Putamen (tissue), 1 donor: ENCODE measurements at places on chromosomes 1 and 21.
A peak's percentile ranks its signal among the peaks of the same experiment; 100 is the strongest.

GRCh38 chr1:230070321-230071208 is 3.5 kb downstream of the GALNT2 start:
- DNase-seq, result no peak

DNA sequence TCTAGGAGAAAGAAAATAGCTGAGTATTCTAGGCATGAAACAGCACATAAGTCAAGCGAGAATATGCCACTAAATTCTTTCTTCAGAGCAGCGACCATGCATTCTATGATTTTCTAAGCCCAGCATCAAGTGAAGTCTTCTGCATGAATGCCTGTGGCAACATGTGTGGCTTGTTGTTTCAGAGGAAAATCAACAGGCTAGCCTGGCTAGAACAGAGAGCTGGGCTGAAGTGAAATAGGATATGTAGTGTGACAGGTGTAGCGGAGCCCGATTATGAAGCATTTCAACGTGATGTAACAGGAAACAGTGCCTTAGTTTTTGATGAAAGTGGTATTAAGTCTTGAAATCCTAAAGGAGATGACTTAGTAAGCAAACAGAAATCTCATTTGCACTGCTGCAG is 7.0 kb downstream of the CSDE1 start:
- DNase-seq, result no peak

DNA sequence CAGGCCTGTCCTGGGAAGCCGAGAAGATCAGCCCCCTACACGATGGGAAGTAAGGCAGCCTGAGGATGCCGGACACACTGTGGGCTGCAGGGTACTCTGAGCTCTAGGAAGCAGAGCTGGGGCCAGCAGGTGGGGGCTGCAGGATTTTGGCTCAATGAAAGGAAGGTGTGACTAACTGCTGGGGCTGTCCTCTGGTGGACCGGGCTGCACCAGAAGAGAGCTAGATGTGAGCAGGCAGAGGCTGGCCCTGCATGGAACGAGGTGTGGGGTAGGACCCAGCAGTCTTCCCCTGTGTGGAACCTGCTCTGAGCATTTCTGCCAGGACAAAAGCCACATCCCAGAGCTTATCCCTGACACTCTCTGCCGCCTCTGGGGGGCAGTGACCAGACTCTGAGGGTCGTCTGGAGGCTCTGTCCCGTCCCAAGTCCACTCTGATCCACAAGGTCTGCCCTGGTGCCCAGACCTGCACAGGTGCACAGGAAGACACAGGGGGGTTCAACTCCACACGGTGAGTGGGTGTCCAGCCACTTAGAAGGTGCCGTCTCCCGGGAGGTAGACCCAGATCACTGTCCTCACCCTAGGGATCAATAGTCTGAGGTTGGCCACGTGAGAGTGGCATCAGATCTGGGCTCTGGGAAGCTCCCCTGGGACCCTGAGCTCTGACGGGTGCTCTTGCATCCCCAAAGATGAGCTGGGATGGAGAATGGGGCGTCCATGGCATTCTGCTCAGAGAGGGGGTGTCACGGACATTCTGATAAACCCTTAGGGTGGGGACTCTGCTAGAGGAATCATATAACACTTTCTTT is 187.6 kb upstream of the VAMP3 start:
- DNase-seq, result no peak

DNA sequence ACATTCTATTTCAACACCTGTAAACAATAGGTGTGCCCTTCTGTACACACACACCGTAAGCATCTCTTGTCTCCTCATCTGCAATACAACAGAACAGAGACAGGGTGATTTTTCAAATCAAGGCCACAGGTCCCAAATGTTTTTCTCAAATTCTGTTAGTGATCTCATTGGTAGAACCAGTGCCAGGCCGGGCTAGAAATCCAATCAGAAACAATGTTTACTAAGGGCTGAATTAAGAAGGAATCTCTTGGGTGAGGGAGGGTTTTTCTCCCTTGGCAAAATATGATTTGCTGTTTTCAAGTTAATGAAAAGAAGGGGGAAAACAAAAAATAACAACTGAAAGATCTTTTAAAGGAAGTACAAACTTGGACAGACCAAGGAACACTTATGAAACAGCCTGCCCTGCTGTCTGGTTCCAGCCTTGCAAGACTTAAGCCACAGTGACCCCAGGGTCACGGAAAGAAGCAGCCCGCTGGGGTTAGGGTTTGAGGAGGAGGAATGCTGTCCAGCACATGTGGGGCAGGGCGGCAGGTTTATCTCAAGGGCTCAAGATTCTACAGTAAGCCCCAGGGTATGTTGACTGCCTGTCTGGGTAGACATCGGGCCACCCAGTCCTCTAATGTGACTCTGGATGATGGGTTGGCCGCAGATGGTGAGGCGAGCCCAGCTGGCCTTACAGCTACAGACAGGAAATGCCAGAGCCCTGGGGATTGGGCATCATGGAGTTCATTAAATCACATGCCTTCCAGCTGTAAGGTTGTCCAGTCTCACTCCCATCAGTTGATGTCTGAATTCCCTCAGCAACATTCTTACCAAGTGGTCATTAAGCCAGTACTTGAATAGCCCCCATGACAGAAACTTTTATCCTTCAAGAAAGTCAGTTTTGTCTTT is 73.3 kb upstream of the SLC44A3 start:
- DNase-seq, result no peak

- DNase-seq, result no peak
These were observed 46.9 kb downstream of the PTP4A2 start for GRCh38 chr1:31891280-31891679.

GRCh38 chr1:244030481-244031040 is 20.5 kb upstream of the ZBTB18 start:
- DNase-seq, result no peak

DNA sequence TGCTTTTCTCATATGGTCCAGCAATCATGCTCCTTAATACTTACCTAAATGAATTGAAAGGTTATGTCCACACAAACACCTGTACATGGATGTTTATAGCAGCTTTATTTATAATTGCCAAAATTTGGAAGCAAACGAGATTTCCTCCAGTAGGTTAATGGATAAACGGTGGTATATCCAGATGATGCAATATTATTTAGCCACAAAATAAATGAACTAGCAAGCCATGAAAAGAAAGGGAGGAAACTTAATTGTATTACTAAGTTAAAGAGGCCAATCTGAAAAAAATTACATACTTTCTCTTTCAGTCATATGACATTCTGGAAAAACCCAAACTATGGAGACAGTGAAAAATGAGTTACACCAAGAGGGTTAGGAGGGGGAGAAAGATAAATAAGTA is 76.3 kb upstream of the LRRC7 start:
- no peak for DNase-seq

DNA sequence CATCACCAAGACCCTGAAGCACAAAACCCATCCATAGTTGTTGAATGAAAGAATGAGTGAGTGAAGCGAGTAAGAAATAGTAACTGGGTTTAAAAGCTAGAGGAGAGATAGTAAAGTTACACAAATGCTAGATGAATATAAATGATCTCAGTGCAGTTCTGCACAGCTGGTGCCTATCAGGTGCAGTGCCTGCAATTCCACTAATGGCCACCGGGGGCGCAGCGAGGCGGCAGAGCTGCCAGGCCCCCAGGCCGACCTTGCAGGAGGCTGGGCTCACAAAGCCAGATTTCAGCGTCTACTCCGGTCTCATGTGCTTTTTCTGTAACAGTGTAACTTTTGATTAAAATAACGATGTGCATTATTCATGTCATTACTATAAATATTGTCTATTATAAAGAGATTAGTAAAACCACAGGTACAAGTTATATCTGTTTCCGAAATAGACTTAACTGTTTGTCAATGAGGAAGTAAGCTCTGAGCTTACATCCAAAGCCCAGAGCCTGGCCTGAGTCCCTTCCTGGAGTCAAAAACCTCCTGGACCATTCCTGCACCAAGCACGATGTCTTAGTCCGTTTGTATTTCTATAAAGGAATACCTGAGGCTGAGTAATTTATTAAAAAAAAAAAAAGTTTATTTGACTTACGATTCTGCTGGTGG is 477.6 kb downstream of the NPHP4 start:
- peak; percentile 22 for DNase-seq

DNA sequence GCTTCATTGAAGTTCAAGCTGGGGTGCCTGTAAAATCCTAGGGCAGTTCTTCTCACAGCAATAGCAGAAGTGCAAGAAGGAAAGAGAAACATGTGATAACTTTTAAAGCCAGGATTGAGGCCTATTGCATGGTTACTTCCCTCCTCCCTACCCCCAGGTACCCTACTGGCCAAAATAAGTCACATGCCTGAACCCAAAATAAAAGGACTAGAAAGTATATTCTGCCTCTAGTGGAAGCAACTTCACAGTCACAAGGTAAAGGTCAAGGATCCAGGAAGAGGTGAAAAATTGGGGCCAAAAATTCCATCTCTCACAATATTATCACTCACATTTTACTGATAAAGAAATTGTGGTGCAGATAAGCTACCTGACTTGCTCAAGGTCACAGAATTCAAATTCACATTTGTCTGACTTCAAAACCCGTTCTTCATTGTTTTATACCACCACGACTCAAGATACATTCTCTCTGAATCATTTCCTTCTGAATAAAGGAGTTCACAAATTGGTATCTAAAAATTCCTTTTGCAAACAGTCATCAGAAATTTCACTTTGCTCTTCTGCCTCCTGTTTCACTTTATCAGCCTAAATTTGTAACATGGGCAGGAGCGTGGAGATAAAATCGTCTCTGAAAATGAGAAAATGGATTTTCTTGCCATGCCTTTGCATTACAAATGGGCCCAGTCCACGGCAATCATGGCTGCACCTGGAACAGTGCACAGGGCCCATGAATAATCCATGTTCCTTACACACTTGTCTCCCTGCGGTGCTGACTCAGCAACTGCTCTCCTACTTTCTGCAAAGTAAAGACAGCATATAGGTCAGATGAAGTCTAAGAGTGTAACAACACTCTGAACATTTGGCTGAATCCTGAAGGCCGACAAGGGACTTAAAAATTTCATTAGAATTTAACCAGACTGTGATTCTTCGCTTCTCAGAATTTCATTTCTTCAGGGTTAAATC is 485.3 kb upstream of the NFIA start:
- DNase-seq, result no peak

GRCh38 chr1:151001602-151002001 is 5.1 kb downstream of the MINDY1 start:
- DNase-seq, result no peak

GRCh38 chr1:15866721-15867201 is 19.3 kb downstream of the SPEN start:
- DNase-seq, result no peak

- peak; percentile 99 for DNase-seq
These were observed at the start of the genes AP4B1 and DCLRE1B for GRCh38 chr1:113904674-113905434. TSS of gene AP4B1 (minus strand) at chr1:113904799. CDS start at chr1:113904717, 82 bp downstream. TSS of gene DCLRE1B (plus strand) at chr1:113905326. CDS start at chr1:113905587, 261 bp downstream.

GRCh38 chr1:156836892-156837291 is 20.2 kb upstream of the SH2D2A start:
- DNase-seq, result no peak

DNA sequence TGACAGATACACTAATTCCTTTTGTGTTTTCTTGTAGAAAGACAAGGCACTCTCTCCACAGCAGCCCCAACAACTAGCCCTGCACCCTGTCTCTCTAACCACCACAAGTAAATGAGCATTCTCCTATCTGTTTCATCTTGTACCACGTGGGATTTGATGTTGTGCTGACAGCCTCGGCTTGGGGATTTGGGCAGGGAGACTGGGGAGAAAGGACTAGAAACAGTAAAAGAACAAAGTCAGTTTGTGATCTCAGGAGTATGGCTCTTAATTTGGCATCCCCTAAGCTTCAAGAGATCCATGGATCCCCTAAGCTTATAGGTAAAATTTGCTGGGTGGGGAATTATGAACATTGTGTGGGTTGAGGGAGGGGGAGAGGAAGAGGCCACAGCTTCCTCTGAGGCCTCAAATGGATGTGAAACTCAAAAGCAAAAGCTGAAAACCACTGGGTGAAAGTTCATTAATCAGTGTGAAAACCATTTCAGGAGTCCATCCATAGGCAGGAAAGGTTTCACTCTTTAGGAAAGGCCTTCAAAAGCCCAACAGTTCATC is 3.1 kb downstream of the C1orf162 start:
- DNase-seq, result no peak

DNA sequence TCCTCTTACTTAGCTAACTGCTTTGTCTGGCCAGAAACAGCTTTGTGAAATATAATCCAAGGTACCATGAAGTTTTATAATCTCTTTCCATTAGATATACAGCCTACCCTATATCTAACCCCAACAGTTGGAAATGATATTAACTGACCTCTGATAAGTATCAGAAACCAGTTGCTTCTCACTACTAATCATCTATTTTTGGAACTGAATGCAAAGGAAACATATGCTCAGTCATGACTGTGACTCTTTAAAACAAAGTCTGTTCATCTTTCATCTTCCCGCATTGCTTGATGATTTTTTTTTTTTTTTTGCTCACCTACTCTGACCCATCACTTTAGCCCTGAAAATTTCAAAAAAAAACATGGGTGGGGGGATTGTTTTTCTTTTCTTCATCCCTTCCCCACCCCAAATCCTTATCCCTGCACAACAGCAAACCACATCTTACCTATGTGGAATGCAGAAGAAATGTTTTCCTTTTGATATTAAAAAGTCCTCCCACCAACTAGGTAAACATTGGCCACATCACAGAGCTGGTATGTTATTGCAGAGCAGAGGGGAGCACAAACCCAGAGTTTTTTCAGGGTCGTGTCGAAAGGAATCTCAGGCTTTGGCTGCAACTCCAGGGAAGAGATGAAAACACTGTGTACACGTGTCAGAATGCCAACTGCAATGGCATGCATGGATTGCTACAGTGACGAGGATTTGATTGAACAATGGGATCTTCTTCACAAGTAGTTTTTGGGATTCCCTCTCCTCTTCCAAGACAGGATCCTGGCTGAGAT is 137.3 kb downstream of the SLC30A10 start:
- no peak for DNase-seq

- DNase-seq, result no peak
These were observed 187.1 kb downstream of the HIVEP3 start for GRCh38 chr1:41731516-41732030.

- DNase-seq, result no peak
These were observed 18.9 kb downstream of the FGGY start for GRCh38 chr1:59315529-59316463.

DNA sequence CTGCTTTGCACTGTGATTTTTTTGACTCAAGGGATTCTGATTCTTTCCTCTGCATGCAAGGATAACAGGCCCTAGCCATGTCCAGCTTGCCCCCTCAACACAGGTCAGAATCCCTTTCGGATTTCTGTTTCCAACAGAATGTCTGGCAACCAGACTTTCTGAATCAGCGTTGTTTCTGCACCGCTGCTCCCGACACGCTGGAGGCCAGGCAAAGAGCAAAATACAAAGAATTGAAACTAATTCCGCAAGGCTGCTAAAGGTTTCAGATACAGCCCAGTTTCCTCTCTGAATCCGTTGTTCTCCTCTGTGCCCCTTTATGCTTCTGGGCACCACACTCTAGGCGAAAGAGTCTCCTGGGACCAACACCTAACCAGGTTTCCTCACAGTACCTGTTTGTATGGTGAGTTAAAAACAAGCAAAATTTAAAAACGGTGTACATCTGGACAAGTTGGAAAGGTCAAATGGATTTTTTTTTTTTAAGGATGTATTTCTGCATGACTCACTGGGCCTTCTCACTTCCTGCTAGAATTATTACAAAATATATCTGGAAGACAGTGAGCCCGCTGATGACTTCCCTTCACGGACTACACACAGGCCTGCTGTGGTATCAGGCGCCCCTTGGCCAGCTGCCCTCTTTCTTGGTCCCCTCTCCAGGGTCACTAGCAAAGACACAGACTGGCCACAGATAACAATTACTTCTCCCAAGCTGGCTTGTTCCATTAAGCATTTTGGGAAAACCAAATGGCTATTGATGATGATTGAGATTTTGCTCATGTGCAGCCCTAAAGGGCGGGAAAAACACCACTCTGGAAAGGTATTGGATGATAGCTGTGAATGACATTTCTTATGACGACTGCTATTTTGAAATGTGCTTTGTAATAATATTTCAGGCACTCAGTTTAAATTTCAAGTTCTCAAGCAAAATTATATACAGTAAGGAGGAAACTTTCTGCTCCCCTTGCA is 118.3 kb downstream of the TGFB2 start:
- DNase-seq, result no peak
